ENCODE measurements at places on chromosomes 7 and 10.

DNA sequence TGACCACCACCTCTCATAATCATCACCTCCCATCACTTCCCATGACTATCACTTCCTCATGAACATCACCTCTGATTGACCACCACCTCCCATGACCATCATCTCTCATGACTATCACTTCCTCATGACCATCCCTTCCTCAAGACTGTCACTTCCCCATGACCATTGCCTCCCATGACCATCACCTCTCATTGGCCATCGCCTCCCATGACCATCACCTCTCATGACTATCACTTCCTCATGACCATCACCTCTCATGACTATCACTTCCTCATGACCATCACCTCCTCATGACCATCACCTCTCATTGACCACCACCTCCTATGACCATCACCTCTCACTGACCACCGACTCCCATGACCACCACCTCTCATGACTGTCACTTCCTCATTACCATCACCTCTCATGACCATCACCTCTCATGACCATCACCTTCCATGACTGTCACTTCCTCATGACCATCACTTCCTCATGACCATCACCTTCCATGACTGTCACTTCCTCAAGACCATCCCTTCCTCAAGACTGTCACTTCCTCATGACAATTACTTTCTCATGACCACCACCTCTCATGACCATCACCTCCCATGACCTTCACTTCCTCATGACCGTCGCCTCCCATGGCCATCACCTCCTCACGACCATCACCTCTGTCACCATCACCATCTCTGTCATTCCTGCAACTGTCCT lies 51.6 kb downstream of the PDGFA start:
- DNase-seq = no peak

- DNase-seq = no peak
These were observed 150.1 kb upstream of the GPR22 start for GRCh38 chr7:107319724-107320228.

GRCh38 chr7:151954866-151955820 lies 1.1 kb upstream of the GALNTL5 start:
- DNase-seq = no peak

GRCh38 chr10:47090903-47091302 lies 179.7 kb downstream of the PTPN20 start:
- DNase-seq = no peak

DNA sequence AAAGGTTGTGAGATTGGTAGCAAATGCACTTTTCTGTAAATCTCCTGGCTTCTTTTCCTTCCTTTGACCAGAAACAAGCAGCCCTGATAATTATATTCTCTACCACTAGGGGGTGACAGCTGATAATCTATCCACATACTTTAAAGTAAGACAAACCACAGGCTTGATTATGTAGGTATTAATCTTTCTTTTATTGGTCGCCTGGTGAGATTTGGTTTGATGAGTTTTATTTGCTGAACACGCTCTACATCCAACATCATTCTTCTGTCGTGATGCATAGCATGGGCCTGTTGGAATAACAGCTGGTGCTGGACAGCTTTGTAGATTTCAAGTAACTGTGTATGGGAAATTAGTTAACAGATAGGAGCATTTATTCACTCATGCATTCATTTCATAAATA lies 63.5 kb downstream of the ZNF365 start:
- no peak for DNase-seq

- no peak for DNase-seq
These were observed 91.8 kb downstream of the KLF6 start for GRCh38 chr10:3693022-3693697.

- no peak for DNase-seq
These were observed 10.1 kb downstream of the FZD9 start for GRCh38 chr7:73443548-73444255.

GRCh38 chr10:27628621-27629020 lies 117.0 kb downstream of the MKX start:
- no peak for DNase-seq
